Stimulated activated naive B cell treated with anti-CD40 and anti-IgM and Interleukin-4, amounts not matched to agents 10 μg/mL and 1 μg/mL and 100 μg/mL, for 72 hours (primary cell): ENCODE measurements at places on chromosomes 11 and 22.

DNA sequence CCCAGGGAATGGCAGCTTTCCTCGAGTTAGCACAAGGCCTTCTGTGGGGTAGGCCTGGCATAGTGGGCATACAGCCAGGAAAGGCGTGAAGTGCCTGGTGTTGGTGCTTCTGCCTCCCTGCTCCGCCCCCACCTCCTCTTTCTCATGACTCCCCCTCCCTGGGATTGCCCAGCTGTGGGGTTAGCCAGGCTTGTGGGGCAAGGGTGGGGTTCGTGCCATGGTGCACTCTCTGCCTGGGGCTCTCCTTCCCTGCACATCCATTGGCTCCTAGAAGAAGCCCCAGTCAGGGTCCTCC is 236.8 kb upstream of the NCAM1 start:
- DNase-seq: no peak

- no peak for DNase-seq
Observed at GRCh38 chr11:68750195-68751003, 921 bp downstream of the TESMIN start.

DNA sequence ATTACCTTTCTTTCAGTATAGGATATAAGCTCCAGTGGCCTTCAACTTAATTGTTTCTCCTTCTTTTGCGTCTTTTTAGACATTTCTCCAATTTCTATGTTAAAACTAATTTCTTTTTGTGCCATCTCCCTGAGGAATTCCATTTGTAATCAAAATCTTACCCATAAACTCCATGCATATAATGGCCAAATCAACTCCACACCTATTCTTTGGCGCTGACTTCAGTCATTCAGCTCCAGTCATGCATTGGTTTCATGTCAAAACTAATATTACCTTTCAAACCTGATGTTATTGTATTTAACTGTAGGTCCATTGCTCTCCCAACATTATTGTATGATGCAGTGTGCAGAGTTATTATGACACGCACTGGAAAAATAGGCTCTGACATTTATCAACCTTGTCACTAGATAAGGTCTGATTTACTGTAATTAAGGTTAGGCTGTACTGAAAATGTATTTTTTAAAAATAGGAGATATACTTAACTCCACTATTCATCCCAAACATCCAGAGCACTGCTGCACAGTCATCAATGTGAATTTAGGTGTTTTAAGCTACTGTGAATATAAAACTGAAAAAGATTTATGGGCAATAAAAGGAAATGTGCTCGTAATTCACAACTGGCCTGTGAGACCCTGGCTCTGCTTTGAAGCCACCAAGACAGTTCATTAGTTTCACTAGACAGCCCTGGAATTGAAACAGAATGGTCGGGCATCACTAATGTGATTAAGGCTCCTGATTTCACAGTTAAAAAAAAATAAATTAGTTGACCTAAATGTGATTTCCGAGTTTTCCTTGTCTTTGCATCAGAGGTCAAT is 180.6 kb upstream of the GRIA4 start:
- DNase-seq: no peak

DNA sequence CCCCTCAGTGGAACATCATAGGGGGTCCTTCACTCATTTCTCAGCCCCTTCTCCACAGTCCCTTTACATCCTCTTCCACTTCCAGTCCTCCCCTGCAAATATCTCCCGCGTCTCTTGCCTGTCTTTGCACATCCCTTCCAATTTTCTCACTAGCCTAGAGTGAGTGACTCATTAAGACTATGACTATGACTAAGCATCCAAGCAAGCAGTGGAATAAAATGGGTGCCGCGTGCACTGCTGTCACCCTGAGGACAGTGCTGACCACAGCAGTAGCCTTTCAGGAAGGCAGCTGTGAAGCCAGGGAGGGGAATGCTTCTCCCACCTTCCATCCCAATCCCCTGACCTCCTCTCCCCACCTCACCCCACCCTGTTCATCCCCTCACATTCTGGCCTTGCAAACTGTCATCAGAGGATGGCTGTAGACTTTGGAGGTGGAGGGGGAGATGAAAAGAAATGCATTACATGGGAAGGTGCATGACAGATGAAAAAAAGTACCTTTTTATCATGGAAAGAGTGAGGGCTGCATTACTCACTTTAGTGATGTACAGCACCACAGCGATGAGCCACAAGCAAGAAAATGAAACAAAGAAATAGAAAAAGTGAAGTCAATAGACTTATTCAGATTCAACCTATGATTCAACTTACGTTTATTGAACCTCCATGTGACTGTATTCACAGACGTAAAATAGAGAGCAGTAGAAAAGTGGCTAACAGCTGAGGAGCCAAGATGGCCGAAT is 948.2 kb downstream of the NTM start:
- no peak for DNase-seq

- no peak for DNase-seq
Observed at GRCh38 chr11:8692417-8692816, 9.8 kb downstream of the RPL27A start.

DNA sequence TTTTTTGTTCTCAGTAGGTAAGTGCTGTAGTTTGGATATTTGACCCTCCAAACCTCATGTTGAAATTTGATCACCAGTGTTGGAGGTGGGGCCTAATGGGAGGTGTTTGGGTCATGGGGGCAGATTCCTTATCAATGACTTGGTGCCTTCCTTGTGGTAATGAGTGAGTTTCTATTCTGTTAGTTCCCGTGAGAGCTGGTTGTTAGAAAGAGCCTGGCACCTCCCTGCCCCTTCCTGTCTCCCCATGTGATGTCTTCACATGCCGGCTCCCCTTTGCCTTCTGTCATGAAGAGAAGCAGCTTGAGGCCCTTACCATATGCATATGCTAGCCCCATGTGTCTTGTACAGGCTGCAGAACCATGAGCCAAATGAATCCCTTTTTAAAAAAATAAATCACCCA is 138.3 kb downstream of the TMEM135 start:
- DNase-seq: no peak

- DNase-seq: peak; percentile 17
Observed at GRCh38 chr22:20464096-20464614, 26.5 kb upstream of the SCARF2 start.

GRCh38 chr11:14065681-14066080 is 103.2 kb downstream of the SPON1 start:
- DNase-seq: no peak
